Esophagus squamous epithelium (tissue), 5 donors: ENCODE measurements at places on chromosomes 11 and 22.

- DNase-seq, result no peak
Observed at GRCh38 chr11:45275828-45276227, 10.3 kb downstream of the SYT13 start.

DNA sequence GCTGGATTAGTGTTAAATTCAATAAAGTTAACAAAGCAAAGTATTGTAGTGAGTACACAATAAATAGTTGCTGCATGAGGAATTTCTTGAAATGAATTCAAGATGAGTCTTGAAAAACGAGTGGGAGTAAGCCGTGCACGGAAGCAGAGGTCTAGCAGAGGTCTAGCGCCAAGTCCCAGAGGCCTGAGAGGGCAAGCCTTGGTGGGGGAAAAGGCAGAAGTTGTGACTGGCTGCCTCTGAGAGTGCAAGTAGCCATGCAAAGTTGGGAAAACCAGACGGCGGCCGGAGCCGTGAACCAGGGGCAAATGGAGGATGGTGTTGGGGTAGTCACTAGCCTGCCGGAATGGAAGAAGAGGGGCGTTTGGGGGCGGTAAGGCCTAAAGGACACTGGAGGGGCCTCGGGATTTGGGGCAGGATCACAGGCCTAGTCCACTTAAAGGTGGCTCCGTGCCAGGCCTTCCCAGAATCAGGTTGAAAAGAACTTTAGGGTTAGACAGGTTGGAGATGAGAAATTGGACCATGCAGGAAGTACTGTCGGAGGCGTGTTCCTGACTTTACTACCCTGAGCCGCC is 379 bp upstream of the SLC3A2 start:
- DNase-seq, result no peak

- DNase-seq, result no peak
Observed at GRCh38 chr22:41540365-41540764, 3.9 kb downstream of the POLR3H start.

GRCh38 chr22:24507716-24508115 is 12.6 kb downstream of the UPB1 start:
- no peak for DNase-seq

DNA sequence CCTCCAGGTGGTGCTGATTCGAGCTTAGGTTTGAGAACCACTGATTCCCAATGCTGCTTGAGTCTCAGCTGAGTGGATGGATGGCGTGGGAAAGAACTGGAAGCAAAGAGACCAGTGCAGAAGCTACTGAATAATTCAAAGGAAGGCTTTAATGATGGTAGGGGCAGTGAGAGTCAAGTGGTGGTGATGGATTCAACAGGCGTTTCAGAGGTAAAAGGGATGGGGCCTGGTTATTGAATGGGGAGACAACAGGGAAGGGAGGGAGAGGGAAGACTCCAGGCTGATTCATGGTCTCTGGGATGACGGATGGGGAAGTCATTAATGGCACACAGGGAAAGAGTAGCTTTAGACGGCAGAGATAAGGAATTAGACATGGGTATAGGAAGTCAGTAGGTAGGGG is 104.3 kb upstream of the TBCEL start:
- DNase-seq, result no peak

- no peak for DNase-seq
Observed at GRCh38 chr11:16881074-16881709, 133.0 kb downstream of the PLEKHA7 start.

DNA sequence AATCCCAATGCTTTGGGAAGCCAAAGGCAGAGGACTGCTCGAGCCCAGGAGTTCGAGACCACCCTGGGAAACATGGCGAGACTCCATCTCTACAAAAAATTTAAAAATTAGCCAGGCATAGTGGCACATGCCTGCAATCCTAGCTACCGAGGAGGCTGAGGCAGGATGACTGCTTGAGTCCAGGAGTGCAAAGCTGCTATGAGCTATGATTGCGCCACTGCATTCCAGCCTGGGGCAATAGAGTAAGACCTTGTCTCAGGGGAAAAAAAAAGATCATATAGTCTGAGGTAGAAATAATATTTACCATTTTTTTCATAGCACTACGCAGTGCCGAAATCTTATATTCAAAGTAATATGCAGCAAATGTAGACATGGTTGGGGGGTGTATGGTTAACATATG is 47.8 kb downstream of the MRTFA start:
- DNase-seq, result no peak

- DNase-seq, result no peak
Observed at GRCh38 chr22:41057076-41057475, 35.3 kb upstream of the EP300 start.

DNA sequence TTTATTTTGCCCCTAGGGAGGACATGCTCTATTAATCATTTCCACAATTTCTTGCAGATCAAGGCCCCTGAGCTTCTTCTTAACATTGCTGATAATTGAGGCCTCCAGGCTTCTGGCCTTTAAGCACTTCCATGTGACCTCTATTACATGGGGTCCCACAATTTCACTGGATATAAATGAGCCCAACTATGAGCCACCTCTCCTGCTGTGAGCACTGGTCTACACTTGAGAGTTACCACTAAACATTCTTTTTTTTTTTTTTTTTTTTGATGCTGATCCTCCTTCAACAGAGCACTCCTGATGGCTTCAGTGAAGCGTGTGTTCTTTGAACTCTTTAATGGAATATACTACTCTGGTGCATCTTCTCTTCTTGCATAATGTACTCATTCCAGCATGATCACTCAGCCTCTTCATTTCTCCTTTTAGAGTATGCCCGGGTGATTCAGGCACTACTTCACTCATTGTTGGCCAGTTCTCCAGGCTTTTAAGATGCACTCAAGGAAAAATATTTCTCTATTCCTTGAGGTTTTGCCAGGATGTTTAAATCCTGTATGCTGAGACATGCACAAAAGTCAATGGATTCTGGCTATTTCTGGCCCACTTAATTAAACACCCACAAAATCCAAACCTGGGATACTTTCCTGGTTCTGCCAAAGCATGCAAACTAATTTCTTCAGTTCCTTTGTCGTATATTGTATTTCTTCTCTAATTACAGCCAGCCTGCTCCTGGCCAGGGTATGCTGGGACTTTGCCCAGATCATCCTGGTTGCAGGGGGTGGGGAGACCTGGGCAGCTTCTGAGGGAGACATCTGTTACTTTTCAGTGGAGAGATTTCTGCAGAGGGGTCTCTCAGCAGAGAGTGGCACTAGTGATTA is 257.8 kb upstream of the LUZP2 start:
- DNase-seq, result no peak

GRCh38 chr11:45264839-45265515 is 21.2 kb downstream of the SYT13 start:
- DNase-seq, result no peak

- DNase-seq, result no peak
Observed at GRCh38 chr11:94325681-94326080, 21.3 kb downstream of the IZUMO1R start.

DNA sequence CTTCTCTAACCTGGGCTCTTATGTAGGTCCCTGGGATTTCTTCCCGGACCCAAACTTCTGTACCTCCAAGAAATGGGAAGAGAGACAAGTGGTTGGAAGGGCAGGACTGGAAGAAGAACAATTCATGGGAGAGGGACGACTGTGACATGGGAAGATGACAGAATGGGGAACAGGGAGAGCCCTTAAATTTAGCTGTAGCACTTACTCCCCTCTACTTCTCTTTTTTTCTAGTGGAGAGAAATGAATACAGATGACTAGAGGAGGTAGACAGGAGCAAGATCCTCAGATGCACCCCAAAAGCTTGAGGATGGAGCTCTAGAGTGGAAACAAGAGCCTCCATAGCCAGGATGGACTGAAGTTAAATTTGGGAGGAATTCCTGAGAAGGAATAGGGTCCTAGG is 2.3 kb downstream of the RHOG start:
- no peak for DNase-seq

DNA sequence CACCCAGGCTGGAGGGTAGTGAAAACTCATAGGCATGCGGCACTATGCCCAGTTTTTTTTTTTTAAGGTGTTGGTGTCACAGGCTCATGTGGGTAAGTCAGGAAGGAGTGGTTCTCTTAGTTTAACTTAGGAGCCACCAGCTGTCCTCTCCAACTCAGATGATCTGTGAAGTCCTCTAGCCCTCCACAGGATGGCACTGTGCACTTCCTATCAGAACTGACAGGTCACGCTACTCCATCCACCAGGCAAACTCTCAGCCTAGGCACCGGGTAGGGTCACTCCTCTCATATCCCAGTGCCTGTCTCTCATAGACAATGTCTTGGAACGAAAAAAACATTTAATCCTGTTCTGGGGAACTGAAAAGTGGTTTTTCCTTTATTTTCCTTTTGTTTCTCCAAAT is 16.5 kb downstream of the NAP1L4 start:
- no peak for DNase-seq

DNA sequence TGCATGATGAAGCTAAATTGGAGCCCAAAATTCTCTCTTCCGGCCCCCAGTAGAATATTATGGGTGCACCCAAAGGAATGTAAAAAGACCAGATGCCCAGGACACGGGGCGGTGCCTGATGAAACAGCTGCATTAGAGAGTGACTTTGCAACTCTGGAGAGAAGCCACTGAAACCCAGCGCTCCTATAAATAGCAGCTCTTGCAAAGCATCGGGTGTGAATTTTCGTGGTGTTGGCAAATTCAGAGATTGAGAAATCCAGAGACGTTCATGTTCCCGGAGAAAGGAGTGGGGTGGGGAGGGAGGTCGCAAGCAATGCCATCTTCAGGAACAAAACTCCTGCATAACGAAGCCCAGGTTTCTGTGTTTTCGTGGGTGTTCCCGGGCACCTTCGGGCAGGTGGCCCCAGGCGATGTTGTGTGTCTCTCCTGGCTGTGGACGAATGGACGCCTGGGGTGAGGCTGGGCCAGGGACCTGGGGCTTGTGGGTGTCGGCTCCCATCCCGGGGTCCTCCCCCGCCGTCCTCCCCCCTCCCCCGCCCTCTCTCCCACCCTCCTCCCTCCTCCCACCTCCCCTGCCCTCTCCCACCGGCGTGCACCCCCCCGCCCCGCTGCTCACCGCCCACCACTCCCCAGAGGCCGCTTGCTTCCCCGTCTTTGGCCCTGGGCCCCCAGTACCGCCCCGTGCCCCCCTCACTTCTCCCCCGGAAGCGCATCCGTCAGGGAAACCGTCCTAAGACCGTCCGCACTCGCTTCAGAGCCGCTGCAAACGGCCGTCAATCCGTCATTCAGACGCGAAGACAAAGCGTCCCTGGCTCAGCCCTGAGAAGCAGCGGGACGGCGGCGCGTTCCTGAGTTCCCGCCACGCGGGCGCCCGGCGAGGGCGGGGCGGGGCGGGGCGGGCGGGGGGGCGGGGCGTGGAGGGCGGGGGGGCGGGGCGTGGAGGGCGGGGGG is 26.7 kb upstream of the TOLLIP start:
- no peak for DNase-seq

DNA sequence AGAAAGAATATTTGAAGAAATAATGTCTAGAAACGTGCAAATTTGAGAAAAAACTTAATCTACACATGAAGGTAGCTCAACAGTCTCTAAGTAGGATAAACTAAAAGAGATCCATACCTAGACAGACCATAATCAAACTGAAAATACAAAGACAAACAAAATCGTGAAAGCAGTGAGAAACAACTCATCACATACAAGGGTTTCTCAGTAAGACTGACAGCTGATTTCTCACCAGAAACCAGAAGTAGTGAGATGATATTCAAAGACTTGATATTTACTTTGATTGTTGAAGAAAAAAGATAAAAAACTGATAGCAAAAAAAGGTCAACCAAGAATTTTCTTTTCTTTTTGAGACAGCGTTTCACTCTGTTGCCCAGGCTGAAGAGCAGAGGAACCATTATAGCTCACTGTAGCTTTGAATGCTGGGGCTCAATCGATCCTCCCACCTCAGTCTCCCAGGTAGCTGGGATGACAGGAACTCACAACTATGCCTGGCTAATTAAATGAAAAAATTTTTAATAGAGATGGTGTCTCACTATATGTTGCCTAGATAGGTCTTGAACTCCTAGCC is 17.4 kb downstream of the NPAT start:
- no peak for DNase-seq

DNA sequence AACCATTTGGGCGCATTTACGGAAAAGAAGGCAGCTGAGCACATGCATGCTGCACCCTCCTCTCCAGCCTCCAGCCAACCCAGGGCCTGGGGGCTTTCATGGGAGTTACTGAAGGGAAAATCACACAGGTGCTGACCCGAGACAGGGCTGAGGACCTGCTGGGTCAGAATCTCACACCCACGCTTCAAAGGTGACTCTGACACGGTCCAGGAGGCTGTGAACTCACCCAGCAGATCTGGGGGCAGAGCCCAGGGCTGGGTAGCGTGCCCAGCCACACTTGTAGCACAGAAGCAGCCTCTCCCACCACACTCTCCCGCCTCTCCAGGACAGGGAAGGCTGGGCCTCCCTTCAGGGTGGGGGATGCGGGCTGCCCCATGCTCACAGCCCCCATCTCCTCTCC is 347.6 kb downstream of the CTTN start:
- no peak for DNase-seq

GRCh38 chr22:22697377-22698117 is 53.1 kb downstream of the GGTLC2 start:
- DNase-seq, result no peak

GRCh38 chr11:121337078-121337477 is 44.5 kb downstream of the SC5D start:
- no peak for DNase-seq

- no peak for DNase-seq
Observed at GRCh38 chr22:47061226-47061625, 298.8 kb downstream of the TBC1D22A start.

- DNase-seq, result no peak
Observed at GRCh38 chr22:22855617-22856308, 31.9 kb upstream of the IGLL5 start.

DNA sequence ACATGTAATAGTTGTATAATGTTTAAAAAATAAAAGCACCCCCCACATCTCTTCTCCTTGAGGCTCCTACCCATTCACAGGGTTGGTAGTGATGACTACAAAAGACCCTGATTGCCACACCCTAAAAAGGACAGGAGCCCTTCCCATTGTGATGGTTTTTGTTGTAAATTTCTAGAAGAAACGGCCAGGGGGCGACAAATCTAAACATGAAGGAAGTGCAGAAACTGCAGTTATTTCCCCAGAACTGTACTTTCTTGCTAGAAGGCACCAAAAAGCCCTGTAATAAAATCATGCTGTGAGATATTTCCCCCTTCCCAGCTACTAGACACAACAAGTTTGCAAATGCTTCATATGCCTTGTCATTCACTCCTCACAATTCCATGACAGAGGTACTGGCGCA is 10.8 kb downstream of the PRR5L start:
- no peak for DNase-seq
